Natural killer cell treated with Interleukin-12 subunit alpha and Interleukin-12 subunit beta and Interleukin-15 and Interleukin-18, amount 100 ng/mL, for 72 hours (primary cell): ENCODE measurements at places on chromosomes 16 and 17. TPM values are rescaled to one million over a fixed set of nuclear protein-coding genes. Genes with fewer than 3 reads are reported as not detected.

GAN gene
- 11.0 TPM for total RNA-seq

NHERF2 gene
- total RNA-seq = 4.5 TPM

ZSCAN10 gene
- total RNA-seq = 0.22 TPM

GCGR gene
- total RNA-seq = not detected

RAB40C gene
- 18.7 TPM for total RNA-seq
